Stimulated activated CD4-positive, alpha-beta T cell treated with anti-CD3 and anti-CD28 coated beads, Interleukin-1b, Interleukin-23, amount 100 ng/mL, for 1 hour (primary cell): ENCODE measurements at places on chromosomes 11 and 22.

DNA sequence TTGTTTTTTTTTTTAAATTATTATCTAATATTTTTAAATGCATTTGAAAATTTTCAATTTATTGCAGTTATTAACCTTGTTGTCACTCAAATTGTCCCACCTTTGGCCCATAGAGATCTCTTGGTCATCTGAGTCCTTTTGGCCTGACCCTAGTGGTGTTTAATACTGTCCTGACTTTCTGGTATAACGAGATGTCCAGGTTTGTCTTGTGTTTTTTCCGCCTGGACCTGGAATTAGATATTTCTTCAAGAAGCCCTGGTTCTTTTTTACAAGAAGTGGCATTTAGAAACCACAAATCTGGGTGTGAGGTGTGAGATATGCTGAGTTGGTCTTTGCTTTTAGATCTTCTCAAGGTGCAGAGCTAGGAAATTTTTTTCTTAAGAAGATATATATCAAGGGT lies 38.1 kb downstream of the LRRC32 start:
- no peak for DNase-seq

DNA sequence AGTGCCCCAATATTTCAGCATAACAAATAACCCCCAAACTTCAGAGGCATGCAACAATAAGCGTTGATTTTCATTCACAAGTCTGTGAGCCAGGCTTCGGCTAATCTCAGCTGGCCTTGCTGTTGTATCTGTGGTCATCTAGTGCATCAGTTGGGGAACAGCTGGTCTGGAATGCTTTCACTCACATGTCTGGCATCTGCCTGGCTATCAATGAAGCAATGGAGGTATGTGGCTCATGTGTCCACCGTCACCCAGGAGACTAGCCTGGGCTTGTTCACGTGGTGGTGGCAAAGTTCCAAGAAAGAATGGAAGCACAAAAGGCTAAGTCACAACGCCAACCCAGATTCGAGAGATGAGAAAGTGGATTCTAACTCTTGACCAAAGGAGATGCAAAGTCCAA lies 304.8 kb upstream of the ISX start:
- DNase-seq, result no peak

- DNase-seq, result no peak
Observed at GRCh38 chr11:17479284-17480214, 2.9 kb upstream of the ABCC8 start.

DNA sequence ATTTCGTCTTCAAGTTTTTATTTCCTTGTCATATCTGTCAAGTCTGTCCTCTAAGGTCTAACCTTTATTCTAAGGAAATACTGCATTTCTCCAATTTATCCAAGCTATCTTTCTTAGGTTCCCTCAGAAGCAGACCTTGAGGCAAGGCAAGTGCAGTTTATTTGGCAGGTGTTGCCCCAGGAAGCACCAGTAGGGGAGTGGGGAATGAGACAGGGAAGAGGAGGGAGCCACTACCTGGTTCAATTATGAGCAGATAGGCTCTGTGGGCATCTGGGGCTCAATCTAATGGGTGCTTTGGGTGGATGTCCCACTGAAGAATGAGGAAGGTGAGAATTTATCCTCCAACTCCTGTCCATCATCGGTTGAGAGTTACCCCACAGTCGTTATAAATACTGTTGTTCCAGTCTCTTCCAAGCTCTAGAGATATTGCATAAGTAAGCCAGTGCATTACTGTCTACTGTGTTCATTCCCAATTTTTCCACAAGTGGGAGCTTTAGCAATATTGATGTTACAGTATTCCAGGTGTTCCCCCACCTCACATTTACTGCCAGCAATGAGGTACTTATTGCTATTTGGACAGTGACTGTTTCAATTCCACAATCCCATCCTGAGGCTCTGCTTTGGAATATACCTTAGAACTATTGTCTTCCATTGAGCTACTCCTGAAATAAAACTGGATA lies 154.9 kb upstream of the CEP126 start:
- no peak for DNase-seq

DNA sequence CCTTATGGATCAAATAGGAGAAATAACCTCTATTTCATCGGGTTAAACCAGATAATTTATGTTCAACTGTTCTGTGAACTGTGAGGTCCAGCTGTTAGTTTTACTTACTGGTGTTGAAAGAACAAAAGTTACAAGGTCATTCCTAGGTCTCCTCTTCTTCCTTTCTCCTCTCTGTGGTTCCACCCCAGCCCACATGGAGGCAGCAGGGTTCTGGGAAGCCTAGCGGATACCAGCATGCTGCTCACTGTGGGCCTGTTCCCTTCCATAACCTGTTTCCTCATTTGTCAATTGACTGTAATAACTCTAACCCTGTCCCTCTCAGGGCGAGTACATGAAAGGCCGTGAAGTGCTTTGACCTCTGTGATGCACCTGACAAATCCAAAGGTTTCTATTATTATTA lies 27.8 kb downstream of the RELT start:
- DNase-seq, result no peak
